ENCODE measurements at places on chromosomes 7 and 10. TPM values are rescaled to one million over a fixed set of nuclear protein-coding genes. Genes with fewer than 3 reads are reported as not detected.

- no peak for DNase-seq
Measured at GRCh38 chr7:130425796-130426195, 15.0 kb downstream of the CEP41 start.

GRCh38 chr7:158414002-158414401, 173.6 kb downstream of the PTPRN2 start:
- DNase-seq = no peak

- no peak for DNase-seq
Measured at GRCh38 chr10:75029857-75030256, 81.6 kb upstream of the SAMD8 start.

DNA sequence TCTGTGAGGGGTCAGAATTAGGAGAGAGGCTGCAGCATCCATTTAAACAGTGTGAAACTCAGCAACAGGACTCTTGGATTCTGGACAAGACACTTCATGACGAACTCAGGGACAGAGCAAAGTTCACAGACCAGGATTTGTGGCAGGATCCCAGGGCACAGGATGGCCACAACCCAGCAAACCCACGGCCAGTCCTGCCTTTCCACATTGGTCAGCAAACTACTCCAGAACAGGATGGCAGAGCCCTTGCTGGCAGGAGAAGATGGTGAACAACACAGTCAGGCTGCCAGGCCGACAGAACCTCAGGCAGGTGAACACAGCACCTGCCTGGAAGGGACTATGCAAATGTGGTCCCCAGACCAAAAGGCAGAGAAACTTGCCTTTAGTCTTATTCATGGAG, 34.4 kb downstream of the VSTM4 start:
- no peak for DNase-seq

- no peak for DNase-seq
Measured at GRCh38 chr10:130820880-130821482, 490.5 kb downstream of the TCERG1L start.

- no peak for DNase-seq
Measured at GRCh38 chr10:78328592-78329404, 295.1 kb downstream of the RPS24 start.

- DNase-seq = no peak
Measured at GRCh38 chr7:85815526-85815925, 628.7 kb upstream of the SEMA3D start.

- DNase-seq = no peak
Measured at GRCh38 chr7:155847821-155848435, 35.7 kb upstream of the SHH start.

GRCh38 chr10:30103595-30104320, 44.4 kb upstream of the JCAD start:
- DNase-seq = no peak

DNA sequence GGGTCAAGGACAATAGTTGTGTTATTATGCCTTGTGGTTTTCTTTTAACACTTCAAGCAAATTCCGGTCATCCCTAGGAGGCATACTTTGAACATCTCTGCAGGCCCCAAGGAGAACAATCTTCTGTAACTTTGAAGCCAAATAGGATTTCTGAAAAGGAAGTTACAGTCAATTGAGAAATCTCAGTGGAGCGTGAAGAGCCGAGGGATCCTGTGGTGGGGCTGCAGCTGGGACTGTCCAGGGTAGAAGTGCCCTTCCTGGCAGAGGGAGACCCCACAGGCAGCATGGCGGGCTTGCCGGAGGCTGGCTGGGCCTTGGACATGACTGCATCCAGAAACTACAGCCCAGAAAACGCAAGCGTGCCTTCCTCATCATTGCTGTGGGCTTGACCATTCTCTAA, 179.7 kb downstream of the PTPN20 start:
- DNase-seq = no peak

GRCh38 chr7:22417349-22417748, 60.4 kb upstream of the RAPGEF5 start:
- DNase-seq = no peak

- DNase-seq = no peak
Measured at GRCh38 chr7:29084832-29085231, 61.5 kb downstream of the CPVL start.

DNA sequence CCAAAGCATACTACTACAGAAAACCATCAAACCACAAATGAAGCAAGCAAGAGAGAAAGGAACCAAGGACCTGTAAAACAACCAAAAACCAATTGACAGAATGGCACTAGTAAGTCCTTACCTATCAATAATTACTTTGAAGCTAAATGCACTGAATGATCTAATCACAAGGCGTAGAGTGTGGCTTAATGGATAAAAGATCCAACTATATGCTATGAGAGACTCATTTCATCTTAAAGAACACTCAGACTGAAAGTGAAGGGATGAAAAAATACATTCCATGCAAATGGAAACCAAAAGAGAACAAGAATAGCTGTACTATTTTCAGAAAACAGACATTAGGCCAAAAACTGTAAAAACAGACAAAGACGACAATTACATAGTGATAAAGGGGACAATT, 70.7 kb downstream of the CRPPA start:
- no peak for DNase-seq

- no peak for DNase-seq
Measured at GRCh38 chr10:46222364-46222935, 64.3 kb upstream of the ANTXRL start.

DNA sequence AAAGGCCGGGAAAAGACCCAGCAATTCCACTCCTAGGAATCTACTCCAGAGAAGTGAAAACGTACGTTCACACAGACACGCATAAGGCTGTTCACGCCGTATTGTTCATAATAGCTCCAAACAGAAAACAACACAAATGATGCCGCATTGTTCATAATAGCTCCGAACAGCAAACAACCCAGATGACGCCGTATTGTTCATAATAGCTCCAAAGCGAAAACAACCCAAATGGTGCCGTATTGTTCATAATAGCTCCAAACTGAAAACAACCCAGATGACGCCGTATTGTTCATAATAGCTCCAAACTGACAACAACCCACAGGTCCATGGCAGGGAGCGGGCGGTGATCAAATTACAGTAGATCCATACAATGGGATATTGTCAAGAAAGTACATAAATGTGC, 85.2 kb upstream of the DNAAF5 start:
- peak; percentile 42 for DNase-seq

- no peak for DNase-seq
Measured at GRCh38 chr7:23462846-23463245, 7.4 kb downstream of the IGF2BP3 start.

DNA sequence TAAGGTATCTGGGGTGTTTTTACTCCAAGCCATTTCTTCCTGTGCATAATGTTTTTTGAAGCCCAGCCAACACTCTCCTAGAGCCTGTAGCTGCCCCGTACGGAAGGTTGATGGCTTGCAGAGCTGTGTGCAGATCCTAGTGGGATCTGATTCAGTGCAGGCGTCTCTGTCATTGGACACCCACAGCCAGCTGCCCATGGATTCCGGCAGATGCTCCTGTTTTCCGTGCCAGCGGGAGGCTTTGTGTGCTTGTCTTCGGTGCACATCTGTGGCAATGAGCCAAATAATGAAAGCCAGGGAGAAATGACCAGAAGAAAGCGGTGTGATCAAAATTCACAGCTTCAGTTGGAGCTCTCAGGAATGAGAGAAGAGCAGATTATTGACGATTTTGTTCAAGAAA, 426.4 kb downstream of the TYW1 start:
- DNase-seq = no peak

GRCh38 chr10:73097305-73097670, 622 bp upstream of the P4HA1 start:
- no peak for DNase-seq

- DNase-seq = no peak
Measured at GRCh38 chr10:59007307-59008025, 169.0 kb upstream of the PHYHIPL start.

DNA sequence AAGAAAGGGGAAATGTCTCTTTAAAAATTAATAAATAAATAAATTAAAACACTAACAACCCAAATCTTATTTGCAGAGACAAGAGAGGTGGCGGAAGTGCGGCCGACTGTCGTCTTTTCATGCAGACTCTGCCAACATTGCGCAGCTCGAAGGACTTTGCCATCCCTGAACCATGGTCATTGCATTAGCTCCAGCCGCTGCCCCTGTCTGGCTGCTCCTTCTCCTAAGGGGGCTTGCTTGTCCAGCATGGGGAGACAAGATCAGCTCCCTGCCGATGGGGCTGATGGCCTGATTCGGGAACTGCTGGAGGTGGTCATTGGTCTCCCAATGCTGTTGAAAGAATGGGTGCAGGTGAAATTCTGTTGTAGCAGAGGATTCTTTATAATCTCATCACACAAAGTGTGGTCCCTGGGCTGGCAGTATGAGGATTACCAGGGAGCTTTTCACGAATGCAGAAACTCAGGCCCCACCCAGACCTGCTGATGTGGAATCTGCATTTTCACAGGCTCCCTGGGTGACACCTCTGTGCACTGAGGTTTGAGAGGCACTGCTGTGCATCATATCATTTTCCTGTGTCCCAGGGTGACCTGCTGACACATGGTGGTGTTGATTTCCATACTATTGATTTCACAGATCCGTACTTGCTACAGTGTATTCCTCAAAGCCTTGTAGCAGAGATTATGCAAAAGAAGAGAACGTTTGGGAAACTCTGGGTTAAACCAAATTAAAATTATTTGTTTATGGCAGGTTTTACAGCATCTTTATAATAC, 172.4 kb upstream of the ZMIZ1 start:
- no peak for DNase-seq

DNA sequence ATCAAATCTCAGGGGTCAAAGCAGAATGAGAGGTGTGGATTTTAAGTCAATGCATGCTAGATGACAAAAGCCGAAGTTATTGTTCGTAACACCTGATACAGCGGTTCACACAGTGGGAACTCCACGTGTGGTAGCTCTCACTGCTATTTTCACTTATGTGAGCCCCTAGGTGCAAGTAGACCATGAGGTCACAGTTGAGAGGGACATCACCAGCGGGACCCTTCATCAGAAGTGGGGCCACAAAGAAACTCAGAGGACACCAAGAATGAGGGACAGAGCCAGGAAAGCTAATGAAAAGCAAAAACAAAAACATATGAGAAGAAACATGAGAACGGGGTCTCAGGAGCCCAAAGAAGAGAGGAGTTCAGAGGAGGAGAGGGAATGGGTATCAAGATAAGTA, 63.5 kb downstream of the ADAM12 start:
- DNase-seq = no peak

- no peak for DNase-seq
Measured at GRCh38 chr10:83539528-83540308, 599.6 kb upstream of the GHITM start.

DNA sequence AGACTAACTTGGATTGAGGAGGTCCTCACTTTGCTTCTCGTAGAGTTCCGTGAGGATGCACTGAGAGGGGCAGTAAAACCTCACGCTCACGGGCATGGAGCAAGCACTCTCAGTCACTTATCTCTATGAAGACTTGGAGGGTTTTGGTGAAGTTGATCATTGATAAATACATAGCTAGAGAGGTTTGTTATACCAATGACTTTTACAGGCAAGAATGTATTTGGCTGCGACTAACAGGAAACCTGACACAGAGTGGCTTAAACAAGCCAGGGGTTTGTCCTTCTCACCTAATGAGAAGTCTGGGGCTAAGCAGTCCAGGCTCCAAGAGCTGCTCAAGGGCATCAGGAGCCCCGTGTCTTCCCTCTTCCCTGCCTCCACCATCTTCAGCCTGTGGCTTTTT, 6.1 kb downstream of the BICC1 start:
- no peak for DNase-seq

- no peak for DNase-seq
Measured at GRCh38 chr7:81618396-81619014, 151.3 kb downstream of the HGF start.

- no peak for DNase-seq
Measured at GRCh38 chr10:100816671-100817070, 71.3 kb downstream of the PAX2 start.

DNA sequence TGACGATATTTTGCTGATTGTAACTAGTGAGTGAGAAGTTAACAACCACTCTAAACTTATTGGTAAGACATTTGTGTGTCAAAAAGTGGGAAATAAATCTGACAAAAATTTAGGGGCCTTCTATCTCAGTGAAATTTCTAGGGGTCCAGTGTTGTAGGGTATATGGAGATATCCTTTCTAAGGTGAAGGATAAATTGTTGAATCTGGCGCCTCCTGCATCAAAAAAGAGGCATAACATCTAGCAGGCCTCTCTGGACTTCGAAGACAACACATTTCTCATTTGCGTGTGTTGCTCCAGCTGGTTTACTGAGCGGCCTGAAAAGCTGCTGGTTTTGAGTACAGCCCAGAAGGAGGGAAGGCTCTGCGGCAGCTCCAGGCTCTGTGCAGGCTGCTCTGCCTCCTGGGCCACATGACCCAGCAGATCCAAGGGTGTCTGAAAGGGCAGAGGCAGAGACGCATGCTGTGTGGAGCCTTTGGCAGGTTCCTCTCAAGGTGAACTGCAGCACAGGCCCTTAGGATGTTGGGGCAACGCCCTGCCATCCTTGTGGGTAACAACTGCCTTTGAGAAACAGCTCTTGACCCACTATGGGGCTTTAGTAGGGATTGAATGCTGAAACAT, 72.4 kb downstream of the LMBR1 start:
- DNase-seq = no peak

- no peak for DNase-seq
Measured at GRCh38 chr7:53191836-53192443, 156.5 kb downstream of the POM121L12 start.

DNA sequence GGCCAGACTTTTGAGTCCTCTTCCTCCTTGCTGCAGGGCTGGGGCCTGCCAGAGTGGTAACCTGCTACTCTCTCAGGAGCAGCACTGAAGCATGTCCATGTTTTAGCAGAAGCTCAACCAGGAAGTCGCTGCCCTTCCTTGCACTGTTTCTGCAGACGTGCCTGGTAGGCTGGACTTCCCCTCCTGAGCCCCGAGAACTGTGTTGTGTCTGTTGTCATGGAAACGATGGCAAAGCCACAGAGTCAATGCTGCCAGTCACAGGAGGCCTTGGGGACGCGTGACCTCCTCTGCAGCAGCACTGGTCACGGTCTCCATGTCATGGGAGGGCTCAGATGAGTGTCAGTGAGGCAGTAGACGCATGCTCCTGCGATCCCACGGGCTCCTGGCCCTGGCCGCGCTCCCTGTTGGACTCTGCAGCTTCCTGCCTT, 145.5 kb downstream of the FANK1 start:
- DNase-seq = peak; percentile 94

GRCh38 chr7:54543051-54543488, 895 bp downstream of the VSTM2A start:
- no peak for DNase-seq

The FAM204A gene
- total RNA-seq = 34.5 TPM

The AFAP1L2 gene
- 3.4 TPM for total RNA-seq

The ADAM8 gene
- total RNA-seq = 3.1 TPM

The NFE2L3 gene
- total RNA-seq = 80.3 TPM

The GPR15LG gene
- not detected for total RNA-seq

The UNC5B gene
- 19.5 TPM for total RNA-seq

The SEMA3E gene
- 1.2 TPM for total RNA-seq

The WDR86 gene
- 1.5 TPM for total RNA-seq

The ASB10 gene
- not detected for total RNA-seq

The PNLIPRP3 gene
- not detected for total RNA-seq

The HOXA3 gene
- 6.1 TPM for total RNA-seq

The MLXIPL gene
- not detected for total RNA-seq

The GNA12 gene
- 86.9 TPM for total RNA-seq

The LRIT1 gene
- total RNA-seq = not detected

The ARMC10 gene
- 28.6 TPM for total RNA-seq
